ENCODE measurements at places on chromosomes 3 and 15. TPM values are rescaled to one million over a fixed set of nuclear protein-coding genes. Genes with fewer than 3 reads are reported as not detected.

DNA sequence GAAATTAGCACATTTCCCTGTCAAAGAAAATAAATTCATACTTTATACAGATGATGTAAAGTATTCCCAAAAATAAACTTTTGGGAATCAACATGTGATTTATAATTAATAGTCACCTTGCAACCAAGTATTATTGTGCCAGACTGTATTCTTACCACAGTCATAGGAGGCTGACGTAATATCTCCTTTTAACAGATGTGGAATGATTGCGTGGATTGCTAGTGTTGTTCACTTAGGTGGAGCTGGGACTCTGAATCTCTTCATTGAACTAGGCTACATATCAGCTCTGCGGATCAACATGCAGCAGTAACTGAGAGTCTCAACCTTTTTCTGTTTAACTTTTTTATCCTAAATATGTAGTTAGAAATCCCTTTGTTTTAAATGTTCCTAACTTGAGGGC, 37.2 kb downstream of the PXK start:
- no peak for DNase-seq

GRCh38 chr3:146589899-146590508, 15.1 kb downstream of the PLSCR5 start:
- peak; percentile 39 for DNase-seq

GRCh38 chr3:23696842-23697241, 108.9 kb upstream of the UBE2E1 start:
- no peak for DNase-seq

CYP11A1 gene
- not detected for total RNA-seq

EIF3J gene
- total RNA-seq, result 100 TPM

DNA sequence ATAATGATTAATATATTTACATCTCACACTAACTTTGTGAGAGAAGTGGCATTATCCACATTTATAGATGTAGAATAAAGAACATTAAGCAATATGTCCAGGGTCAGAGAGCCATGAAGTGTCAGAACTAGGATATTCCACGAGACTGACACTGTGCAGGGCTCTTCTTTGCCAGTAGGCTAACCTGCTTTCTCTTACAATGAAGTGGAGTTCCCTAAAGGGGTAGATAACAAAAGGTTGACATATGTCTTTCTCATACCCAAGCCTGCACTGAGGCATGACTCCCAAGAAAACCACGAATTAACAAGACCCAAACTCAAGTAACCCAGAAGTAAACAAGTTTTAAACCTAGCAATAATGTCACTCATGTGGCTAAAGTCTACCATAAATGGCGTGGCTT, 191.5 kb upstream of the SLC2A2 start:
- no peak for DNase-seq

CLRN1 gene
- not detected for total RNA-seq

CLDN11 gene
- not detected for total RNA-seq

DNA sequence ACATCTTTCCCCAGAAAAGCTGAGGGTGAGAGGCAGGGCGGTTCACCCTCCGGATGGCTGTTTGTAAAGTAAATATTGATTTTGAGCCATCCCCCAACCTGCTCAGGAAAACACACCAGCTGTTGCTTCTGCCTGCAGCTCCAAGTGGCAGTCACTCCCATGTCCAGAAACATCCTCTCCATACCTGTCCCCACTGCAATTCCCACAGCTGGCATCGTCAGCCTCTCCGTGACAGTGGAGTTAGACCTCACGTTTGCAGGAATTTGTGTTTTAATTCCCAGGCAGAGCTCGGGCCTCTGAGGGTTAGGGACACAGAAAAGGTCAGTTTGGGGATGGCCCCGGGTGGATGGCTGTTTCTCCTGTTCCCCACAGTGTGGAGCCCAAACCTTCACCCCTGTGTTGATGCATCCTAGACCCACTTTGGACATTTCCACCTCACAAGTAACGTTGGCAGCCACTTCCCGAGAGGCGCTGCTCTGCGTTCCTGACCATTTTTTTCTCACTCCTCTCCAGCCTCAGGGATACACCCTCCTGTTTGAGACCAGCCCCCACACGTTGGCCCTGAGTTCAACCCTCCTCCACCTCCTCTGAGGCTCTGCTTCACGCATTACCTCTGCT, 11.8 kb upstream of the FAM174B start:
- no peak for DNase-seq

GRCh38 chr3:86245360-86245759, 745.6 kb downstream of the VGLL3 start:
- no peak for DNase-seq

TJP1 gene
- not detected for total RNA-seq

- DNase-seq, result no peak
Observed at GRCh38 chr15:73341886-73342600, 26.7 kb downstream of the HCN4 start.

DNA sequence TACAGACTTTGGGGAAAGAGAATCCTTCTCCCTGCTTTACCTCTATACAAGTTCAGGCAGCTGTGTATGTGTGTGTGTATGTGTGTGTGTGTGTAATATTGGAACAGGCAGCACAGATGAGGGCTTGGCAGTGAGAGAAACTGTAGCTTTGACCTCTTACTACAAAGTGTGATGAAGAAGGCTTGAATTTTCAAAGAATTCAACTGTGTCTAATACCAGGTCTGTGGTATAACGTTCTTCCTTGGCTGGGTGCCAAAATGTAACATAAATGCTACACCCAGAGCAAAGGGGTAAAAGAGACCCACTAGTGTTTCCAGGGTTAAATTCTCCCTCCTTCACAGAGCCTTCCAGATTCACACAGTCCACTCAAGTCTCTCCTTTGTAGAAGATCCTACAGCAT, 51.1 kb downstream of the CHST2 start:
- no peak for DNase-seq

GRCh38 chr3:72082186-72082715, 297.3 kb upstream of the PROK2 start:
- no peak for DNase-seq

GRCh38 chr3:57755368-57755675, 787 bp upstream of the SLMAP start:
- DNase-seq, result no peak

CDC25A gene
- 30.3 TPM for total RNA-seq
